ENCODE measurements at places on chromosomes 4 and X.

DNA sequence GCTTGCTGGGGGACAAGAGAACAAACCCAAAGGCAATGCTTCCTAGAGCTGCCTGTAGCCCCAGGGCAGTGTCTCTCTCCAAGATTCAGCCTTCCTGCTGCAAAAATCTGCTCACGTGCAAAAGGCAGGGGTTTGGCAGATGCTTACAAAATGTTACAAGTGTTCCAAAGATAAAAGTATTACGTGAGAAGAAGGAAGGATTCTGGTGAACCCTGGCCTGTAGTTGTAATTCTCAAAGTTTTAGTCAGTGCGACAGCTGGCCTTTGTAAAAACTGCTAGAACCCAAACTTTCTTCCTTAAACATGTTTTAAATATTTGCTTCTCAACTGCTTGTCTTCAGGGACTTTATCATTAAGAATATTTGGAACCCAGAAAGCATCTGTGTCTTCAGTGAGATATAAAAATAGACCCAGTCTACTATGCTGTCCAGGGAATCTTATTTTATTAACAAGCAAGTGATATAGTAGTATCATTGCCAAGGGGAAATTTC lies 232.3 kb downstream of the FRMPD4 start:
- DNase-seq: peak; percentile 42

DNA sequence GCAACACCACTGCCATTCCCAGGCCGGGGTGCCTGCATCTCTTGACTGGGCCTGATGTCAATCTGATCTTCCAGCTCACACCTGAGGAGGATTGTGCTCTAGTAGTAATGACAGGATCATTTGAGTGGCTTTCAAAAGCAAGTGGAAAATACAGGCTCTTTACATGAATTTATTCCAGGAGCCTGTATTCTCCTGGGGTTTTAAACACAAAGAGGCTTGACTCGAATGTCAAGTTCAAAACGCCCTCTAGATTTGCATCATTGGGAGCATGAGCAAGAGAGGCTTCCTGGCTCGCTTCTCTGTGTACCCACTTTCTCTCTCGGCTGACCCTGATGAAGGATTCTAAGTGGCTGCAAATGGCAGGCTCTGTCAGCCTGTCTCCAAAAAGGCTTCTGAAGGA lies 199.5 kb upstream of the PUDP start:
- no peak for DNase-seq

DNA sequence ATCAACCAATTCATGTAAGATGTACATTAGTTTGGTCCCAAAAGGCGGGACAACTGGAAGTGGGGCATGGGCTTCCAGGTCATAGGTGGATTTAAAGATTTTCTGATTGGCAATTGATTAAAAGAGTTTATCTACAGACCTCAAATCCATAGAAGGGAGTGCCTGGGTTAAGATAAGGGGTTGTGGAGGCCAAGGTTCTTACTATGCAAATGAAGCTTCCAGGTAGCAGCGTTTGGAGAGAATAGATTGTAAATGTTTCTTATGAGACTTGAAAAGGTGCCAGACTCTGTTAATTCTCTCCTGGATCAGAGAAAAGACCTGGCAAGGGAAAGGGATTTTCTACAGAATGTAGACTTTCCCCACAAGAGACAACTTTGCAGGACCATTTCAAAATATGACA lies 2.4 kb downstream of the MGST2 start:
- no peak for DNase-seq

DNA sequence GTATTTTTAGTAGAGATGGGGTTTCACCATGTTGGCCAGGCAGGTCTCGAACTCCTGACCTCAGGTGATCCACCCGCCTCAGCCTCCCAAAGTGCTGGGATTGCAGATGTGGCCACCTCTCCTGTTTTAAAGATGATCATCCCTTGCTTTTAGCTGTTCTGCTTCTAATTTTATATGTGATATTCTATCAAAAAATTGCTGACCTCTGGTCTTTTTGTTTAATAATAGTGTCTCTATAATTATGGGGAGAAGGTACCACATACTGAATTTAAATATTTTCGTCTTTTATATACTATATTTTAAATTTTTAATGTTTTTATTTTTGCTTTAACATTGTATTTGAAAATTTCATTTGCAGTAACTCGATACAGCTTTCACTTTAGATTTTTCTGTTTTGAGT lies 15.6 kb downstream of the USP9X start:
- DNase-seq: no peak

- no peak for DNase-seq
These were observed 35.7 kb downstream of the RELL1 start for GRCh38 chr4:37650481-37650880.

GRCh38 chr4:184933311-184933710 lies 85.0 kb upstream of the HELT start:
- DNase-seq: no peak

DNA sequence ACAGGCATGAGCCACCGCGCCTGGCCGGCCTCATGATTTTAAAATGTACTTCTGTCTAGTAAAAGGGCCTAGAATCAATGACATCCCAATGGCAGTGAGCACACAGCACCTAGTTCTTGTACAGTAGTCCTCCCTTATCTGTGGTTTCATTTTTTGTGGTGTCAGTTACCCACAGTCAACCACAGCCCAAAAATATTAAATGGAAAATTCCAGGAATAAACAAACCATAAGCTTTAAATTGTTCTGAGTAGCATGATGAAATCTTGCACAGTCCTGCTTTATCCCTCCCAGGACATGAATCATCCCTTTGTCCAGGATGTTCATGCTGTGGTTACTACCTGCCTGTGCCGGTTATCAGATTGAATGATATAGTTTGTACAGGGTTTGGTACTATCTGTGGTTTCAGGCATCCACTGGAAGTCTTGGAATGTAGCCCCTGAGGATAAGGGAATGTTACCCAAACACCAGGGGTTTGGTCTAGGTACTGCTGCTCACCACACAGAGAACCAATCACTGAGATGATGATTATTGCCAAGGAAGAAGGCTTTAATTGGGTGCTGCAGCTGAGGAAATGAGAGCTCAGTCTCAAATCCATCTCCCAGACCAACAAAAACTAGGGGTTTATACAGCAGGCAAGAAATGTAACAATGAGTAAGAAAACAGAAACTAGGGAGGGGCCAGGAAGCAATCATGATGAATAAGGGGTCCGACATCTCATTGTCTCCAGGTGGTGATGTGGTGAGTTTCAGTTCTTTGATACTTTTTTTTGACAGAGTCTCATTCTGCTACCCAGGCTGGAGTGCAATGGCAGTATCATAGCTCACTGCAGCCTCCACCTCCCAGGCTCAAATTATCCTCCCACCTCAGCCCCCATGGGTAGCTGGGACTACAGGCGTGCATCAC lies 16.2 kb upstream of the FHL1 start:
- peak; percentile 55 for DNase-seq

- no peak for DNase-seq
These were observed 94.3 kb upstream of the GPM6A start for GRCh38 chr4:175906384-175906783.

DNA sequence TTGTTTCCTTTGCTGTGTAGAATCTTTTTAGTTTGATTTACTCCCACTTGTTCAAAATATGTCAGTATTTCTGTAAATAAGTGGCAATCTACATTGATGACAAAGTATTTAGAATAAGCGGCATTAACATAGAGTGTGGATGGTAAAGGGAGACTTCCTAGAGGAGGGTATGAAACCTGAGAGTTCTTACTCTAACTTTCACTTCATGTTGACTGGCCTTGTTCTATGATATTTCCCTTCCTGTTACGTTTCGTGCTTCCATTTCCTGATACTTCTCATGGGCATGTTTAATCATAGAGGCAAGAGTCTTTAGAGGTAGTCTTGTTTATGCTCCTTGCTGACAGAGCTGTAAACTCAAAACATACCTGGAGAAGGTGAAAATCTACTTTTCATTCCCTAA lies 408.9 kb downstream of the GLUD2 start:
- no peak for DNase-seq

DNA sequence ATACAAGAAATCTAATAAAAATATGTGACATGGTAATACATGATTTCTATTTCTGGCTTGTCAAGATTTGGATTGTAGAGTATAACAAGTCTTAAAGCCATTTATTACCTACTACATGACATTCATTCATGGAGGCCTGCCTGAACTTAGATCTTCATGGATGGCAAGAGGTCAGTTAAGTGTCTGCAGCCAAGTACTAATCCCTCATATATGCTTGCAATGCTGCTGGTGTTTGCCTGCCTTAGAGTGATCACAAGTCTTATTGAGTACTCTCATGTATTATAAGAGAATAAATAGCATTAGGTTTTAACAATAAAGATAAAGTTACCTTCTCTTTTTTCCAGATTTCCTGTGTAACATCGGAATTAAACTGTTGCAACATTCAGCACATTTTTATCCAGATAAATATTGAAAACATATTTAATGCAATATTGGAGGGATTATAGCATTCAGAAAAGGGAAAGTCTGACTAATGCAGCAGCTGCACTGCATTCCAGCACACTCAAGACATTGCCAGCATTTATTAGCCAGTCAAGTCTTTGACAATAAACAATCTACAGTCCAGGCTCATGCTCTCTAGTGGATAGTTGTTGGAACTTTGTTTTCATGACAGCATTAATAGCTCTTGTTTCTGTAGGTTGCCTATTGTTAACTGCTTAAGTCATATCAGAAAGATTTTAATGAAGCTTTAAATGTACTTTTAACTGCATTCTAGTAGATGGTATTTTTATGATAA lies 737.1 kb downstream of the FAT4 start:
- DNase-seq: peak; percentile 56

DNA sequence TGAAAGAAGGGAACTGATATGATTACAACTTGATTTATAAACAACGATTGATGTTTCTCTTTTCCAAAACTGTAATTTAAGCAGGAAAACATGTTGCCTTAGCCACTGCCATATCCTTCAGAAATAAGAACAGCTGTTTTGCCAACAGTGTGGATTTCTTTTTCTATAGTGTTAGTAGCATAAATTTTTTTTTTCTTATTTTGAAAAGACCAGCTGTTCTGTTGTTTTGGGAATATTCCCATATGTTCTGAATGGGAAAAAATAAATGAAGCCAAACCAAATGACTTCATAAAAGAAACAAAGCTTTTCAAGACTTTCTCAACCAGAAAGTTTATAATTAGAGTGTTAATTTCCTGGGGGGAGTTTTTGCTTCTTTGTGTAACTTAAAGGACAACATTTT lies 83.9 kb upstream of the ARHGAP24 start:
- no peak for DNase-seq

DNA sequence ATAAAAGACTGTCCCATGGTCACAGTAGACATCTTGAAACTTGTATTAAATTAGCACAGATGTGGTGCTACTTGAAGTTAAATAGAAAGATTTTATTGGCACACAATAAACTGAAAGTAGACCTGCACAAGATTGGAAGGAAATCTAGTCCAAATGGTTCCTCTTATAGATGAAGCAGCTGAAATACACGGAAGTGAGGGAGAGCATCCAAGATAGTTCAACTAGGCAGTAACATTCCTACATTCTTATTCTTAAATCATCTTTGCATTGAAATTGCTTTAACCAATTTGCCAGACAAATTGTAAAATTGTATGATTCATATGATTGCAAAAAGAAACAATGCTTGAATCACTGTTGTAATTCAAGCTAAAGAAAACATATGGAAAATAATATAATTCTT lies 87.6 kb upstream of the VCX3B start:
- DNase-seq: no peak

- DNase-seq: no peak
These were observed 68.2 kb downstream of the SORCS2 start for GRCh38 chr4:7260569-7260968.

DNA sequence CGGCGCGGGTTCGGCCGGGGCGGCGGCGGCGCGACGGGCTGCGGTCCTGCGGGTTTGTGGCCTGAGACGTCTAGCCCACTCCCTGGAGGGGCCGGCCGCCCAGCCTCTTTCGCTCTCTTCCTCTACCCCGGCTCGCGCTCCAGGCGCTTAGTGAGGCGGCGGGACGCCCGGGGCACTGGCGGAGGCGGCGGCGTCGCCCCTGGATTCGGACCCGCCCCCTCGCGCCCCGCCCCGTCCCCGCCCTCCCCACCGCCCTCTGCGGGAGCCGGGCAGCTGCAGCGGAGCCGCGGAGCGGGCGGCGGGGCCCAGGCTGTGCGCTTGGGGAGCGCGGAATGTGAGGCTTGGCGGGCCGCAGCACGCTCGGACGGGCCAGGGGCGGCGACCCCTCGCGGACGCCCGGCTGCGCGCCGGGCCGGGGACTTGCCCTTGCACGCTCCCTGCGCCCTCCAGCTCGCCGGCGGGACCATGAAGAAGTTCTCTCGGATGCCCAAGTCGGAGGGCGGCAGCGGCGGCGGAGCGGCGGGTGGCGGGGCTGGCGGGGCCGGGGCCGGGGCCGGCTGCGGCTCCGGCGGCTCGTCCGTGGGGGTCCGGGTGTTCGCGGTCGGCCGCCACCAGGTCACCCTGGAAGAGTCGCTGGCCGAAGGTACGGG lies at the start of gene BMP2K:
Gene BMP2K (plus strand): TSS at position 272 of the 650 bp plus-strand sequence. CDS start 194 bp downstream, at position 466.
- DNase-seq: peak; percentile 96

- DNase-seq: no peak
These were observed 902.8 kb upstream of the NDST4 start for GRCh38 chr4:116016201-116016600.

DNA sequence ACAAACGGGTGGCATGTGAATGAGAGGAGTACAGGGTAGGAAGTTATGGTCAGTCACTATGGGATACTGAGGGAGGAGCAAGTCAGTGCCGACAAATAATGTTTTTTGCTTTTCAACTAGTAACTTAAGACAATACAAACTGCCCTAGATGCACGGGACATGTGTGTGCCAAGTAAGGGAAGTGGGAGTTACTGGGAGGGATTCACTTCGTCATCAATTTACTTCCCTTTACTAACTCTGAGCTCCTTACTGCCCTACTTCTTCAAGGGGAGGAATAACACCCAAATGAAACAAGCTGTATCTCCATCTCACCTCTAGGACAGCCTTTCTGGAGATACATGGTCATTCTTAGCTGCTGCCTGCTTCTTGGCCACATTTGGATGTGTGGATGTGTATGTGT lies 97.7 kb downstream of the DGKK start:
- no peak for DNase-seq

- DNase-seq: no peak
These were observed 166.5 kb downstream of the PRR32 start for GRCh38 chrX:126985981-126986380.

DNA sequence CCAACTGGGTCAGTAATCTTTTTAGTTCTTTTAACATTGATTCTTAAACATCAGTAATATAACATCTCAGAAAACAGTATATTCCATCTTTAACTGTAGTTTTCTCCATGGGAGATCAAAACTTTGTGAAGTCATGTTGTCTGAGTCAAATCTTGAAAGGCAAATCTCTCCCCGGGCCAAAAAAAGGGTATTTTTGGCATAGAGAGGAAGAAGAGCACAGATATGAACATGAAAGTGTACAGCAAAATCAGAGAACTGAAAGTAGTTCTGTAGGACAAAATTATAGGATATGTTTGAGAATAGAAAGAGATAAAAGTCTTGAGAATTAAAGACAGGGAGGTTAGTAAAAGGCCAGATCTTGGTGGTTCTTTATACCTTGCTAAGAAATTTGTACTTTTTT lies 176.4 kb upstream of the GYPA start:
- no peak for DNase-seq

DNA sequence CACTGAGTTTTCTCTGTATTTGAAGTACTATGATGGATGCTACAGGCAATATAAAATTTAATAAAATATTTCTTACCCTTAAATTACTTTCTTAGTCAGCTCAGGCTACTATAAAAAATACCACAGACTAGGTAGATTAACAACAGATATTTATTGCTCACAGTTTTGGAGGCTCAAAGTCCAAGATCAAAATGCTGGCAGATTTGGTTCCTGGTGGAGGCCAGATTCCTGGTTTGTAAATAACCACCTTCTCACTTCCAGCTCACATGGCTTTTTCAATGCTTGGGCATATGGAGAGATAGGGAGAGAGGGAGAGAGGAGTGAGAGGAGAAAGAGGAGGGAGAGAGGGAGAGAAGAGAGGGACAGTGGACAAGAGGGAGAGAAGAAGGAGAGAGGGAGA lies 24.5 kb upstream of the PACRGL start:
- DNase-seq: no peak
